A549 treated with Hydrocortisone at 1 μM for 4 hours (cell line): ENCODE measurements at places on chromosomes 7 and 10. TPM values are rescaled to one million over a fixed set of nuclear protein-coding genes. Genes with fewer than 3 reads are reported as not detected.

CTAGE8 gene
- total RNA-seq, result not detected in 5 replicates

ENTPD1 gene
- total RNA-seq, result 0.03 to 0.37 TPM in 2 of 5 replicates, not detected in the others

UCMA gene
- not detected in 5 replicates for total RNA-seq

NRAP gene
- not detected in 5 replicates for total RNA-seq

INA gene
- 19.1 to 24.4 TPM (median 19.5 TPM) in 5 replicates for total RNA-seq

ADAMTS14 gene
- 0.12 to 0.24 TPM (median 0.16 TPM) in 5 replicates for total RNA-seq

GOLGA7B gene
- total RNA-seq, result 3.3 to 3.8 TPM (median 3.5 TPM) in 5 replicates

NSMCE4A gene
- 53.9 to 61.5 TPM (median 58.7 TPM) in 5 replicates for total RNA-seq

VAX1 gene
- total RNA-seq, result 1.3 to 1.6 TPM (median 1.5 TPM) in 5 replicates

KCND2 gene
- not detected in 5 replicates for total RNA-seq

TSPAN15 gene
- total RNA-seq, result 91.4 to 106 TPM (median 101 TPM) in 5 replicates

PDLIM1 gene
- total RNA-seq, result 232 to 258 TPM (median 251 TPM) in 5 replicates

TMEM196 gene
- not detected in 5 replicates for total RNA-seq

WAPL gene
- total RNA-seq, result 14.2 to 20.1 TPM (median 15.2 TPM) in 5 replicates

AKR1C2 gene
- total RNA-seq, result 3,555 to 4,056 TPM (median 3,746 TPM) in 5 replicates

PSMC2 gene
- total RNA-seq, result 154 to 194 TPM (median 159 TPM) in 5 replicates

NAT16 gene
- total RNA-seq, result 0.08 to 0.17 TPM (median 0.15 TPM) in 5 replicates

ZC3HAV1L gene
- 3.1 to 8.6 TPM (median 6.5 TPM) in 5 replicates for total RNA-seq

TEX47 gene
- not detected in 5 replicates for total RNA-seq

EPHA1 gene
- total RNA-seq, result 0.02 to 0.21 TPM (median 0.10 TPM) in 4 of 5 replicates, not detected in the other

COBL gene
- 4.0 to 4.8 TPM (median 4.4 TPM) in 5 replicates for total RNA-seq

EEPD1 gene
- total RNA-seq, result 54.5 to 61.6 TPM (median 58.0 TPM) in 5 replicates

SPDYE16 gene
- not detected in 5 replicates for total RNA-seq

RNLS gene
- total RNA-seq, result 7.7 to 9.8 TPM (median 9.1 TPM) in 5 replicates

NUTM2E gene
- total RNA-seq, result 0.30 to 0.47 TPM (median 0.38 TPM) in 5 replicates

PRR15 gene
- total RNA-seq, result 4.0 to 5.6 TPM (median 4.9 TPM) in 5 replicates

ADRB1 gene
- 1.1 to 1.4 TPM (median 1.2 TPM) in 5 replicates for total RNA-seq

PKD1L1 gene
- 0.08 to 0.30 TPM (median 0.14 TPM) in 5 replicates for total RNA-seq

ELMO1 gene
- total RNA-seq, result 2.8 to 4.0 TPM (median 3.0 TPM) in 5 replicates

SDK1 gene
- total RNA-seq, result 0.37 to 0.61 TPM (median 0.45 TPM) in 5 replicates

HOXA5 gene
- 4.1 to 5.9 TPM (median 4.2 TPM) in 5 replicates for total RNA-seq

MYOF gene
- total RNA-seq, result 177 to 295 TPM (median 215 TPM) in 5 replicates

HGF gene
- total RNA-seq, result 0.05 to 0.07 TPM in 2 of 5 replicates, not detected in the others

PAX2 gene
- 0.21 to 0.26 TPM (median 0.21 TPM) in 5 replicates for total RNA-seq

VSTM2A gene
- not detected in 5 replicates for total RNA-seq

ERV3-1 gene
- 3.8 to 5.3 TPM (median 3.8 TPM) in 5 replicates for total RNA-seq

ABCA13 gene
- total RNA-seq, result 0.06 to 0.14 TPM (median 0.06 TPM) in 5 replicates

PCLO gene
- total RNA-seq, result 0.93 to 1.2 TPM (median 0.97 TPM) in 5 replicates

CLDN12 gene
- total RNA-seq, result 24.9 to 38.0 TPM (median 34.2 TPM) in 5 replicates

HMX2 gene
- 0.10 to 0.15 TPM (median 0.12 TPM) in 4 of 5 replicates, not detected in the other for total RNA-seq

MGAM2 gene
- total RNA-seq, result 0.01 TPM in 2 of 5 replicates, not detected in the others

MBL2 gene
- not detected in 5 replicates for total RNA-seq

LRRC4 gene
- not detected in 5 replicates for total RNA-seq

MRLN gene
- not detected in 5 replicates for total RNA-seq

PAPOLB gene
- total RNA-seq, result not detected in 5 replicates

TBX20 gene
- total RNA-seq, result 1.4 to 2.9 TPM (median 2.2 TPM) in 5 replicates

JCAD gene
- total RNA-seq, result 15.6 to 24.1 TPM (median 17.9 TPM) in 5 replicates

LRRD1 gene
- not detected in 5 replicates for total RNA-seq

GIMAP8 gene
- total RNA-seq, result not detected in 5 replicates

EMX2 gene
- not detected in 5 replicates for total RNA-seq

CDNF gene
- 0.83 to 1.3 TPM (median 1.2 TPM) in 5 replicates for total RNA-seq

UBTD1 gene
- total RNA-seq, result 15.5 to 22.8 TPM (median 20.0 TPM) in 5 replicates

GIMAP1 gene
- not detected in 5 replicates for total RNA-seq

CYP2E1 gene
- 0.16 to 0.29 TPM (median 0.21 TPM) in 4 of 5 replicates, not detected in the other for total RNA-seq

AGMO gene
- 0.72 to 1.1 TPM (median 0.92 TPM) in 5 replicates for total RNA-seq

SGPL1 gene
- total RNA-seq, result 24.8 to 41.0 TPM (median 27.0 TPM) in 5 replicates

SORCS3 gene
- total RNA-seq, result not detected in 5 replicates

STOX1 gene
- 0.53 to 0.82 TPM (median 0.70 TPM) in 5 replicates for total RNA-seq

GATA3 gene
- 4.0 to 5.2 TPM (median 4.9 TPM) in 5 replicates for total RNA-seq

RAB18 gene
- total RNA-seq, result 83.0 to 93.3 TPM (median 87.2 TPM) in 5 replicates
